ENCODE measurements at places on chromosomes 16 and 17.

GRCh38 chr16:76386784-76387183 lies 109.6 kb downstream of the CNTNAP4 start:
- no peak for DNase-seq

- DNase-seq, result no peak
Measured at GRCh38 chr16:188674-189073, 8.4 kb downstream of the HBQ1 start.

DNA sequence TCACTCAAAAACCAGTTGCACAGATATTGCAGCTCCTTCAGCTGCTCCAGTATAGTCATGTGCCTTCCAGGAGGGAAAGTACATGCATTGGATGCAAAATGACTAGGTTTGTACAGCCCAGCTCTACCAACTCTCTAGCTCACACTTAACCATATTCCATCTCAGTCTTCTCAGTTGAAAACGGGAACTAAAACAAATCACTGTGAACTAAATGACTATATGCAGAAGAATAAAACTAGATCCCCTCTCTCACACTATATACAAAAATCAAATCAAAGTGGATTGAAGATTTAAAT lies 24.9 kb downstream of the DCUN1D3 start:
- DNase-seq, result no peak

DNA sequence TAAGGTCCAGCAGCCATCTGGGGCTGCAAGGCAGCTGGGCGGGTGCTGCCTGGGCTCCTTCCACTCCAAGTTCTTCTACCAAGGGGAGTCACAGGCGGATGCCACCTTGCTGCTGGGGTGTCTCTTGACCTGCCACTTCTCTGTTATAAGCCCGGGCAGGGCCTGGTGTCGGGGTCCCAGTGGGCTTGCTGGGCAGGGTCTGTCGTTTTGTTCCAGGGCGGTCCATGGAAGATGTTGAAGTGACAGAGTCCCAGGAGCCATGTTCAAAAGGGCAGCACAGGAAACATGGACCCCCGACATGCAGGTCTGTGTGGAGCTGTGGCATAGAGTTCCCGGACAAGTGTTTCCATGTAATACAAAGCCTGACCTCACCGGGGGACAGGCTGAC lies 91.1 kb downstream of the TNFRSF13B start:
- no peak for DNase-seq

GRCh38 chr17:75819116-75819515 lies 25.1 kb downstream of the UNC13D start:
- DNase-seq, result no peak

DNA sequence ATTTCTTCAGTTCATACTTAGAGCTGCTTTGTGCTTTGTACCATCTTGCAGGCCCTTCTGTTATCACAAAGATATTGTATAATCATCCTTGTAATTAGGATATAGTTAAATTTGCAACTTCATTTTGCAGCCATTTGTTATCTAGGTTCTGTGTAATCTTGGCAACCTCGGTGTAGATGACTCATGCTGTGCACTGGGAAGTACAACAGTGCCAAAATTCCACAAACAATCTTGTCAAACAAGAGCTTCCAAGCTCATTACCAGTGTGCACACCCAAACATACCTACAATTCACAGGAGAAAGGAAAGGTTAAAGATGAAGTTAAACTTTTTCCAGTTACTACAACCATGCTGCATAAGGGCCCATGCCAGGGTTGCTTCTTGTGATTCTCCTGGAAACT lies 1231.8 kb downstream of the CDH11 start:
- no peak for DNase-seq

GRCh38 chr17:80377798-80378197 lies 37.2 kb upstream of the ENDOV start:
- no peak for DNase-seq

All from BJ (cell line).